Aorta (tissue), 5 donors: ENCODE measurements at places on chromosomes 4 and X.

DNA sequence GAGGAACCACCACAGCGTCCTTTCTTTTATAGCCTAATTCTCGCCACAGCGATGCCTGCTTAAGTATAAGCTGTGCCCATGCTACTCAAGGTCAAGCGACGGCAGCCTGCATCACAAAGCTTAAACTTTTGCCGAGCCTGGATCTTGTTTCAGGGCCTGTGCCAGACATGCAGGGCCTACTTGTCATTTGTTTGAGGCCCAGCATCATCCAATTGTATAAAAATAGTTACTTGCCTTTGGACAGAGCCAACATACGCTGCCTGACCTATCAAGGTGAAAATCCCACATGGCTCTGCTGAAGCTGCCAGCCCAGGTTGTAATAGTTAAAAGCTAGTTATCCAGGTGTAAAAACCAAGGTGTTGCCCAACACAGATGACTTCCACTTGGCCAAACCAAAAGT lies 107.1 kb downstream of the TMEM131L start:
- DNase-seq = no peak

DNA sequence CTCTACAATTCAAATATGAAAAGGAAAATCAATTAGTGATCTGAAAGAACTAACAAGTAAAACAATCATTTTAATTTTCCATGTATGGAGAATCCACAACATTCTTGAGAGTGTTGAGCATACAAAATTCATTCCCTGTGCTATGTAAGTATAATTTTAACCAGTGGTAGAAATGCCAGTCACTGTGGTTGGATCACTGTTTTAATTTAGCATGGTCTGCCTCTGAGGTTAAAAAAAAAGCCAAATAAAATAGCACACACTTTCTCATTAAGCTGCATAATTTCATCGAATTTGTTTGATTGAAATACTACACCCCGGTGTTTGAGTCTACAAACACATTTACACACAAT lies 185.5 kb upstream of the STS start:
- DNase-seq = no peak

- DNase-seq = no peak
Measured at GRCh38 chrX:22538580-22538979, 265.9 kb downstream of the CBLL2 start.

GRCh38 chr4:137952116-137952515 lies 290.0 kb downstream of the SLC7A11 start:
- DNase-seq = no peak

GRCh38 chr4:60259781-60260180 lies 940.3 kb upstream of the ADGRL3 start:
- DNase-seq = no peak

GRCh38 chr4:5662555-5662954 lies 45.8 kb downstream of the EVC2 start:
- DNase-seq = no peak

GRCh38 chrX:128973033-128973432 lies 550.3 kb downstream of the SMARCA1 start:
- DNase-seq = no peak

- no peak for DNase-seq
Measured at GRCh38 chr4:107220976-107221375, 184.9 kb upstream of the DKK2 start.

DNA sequence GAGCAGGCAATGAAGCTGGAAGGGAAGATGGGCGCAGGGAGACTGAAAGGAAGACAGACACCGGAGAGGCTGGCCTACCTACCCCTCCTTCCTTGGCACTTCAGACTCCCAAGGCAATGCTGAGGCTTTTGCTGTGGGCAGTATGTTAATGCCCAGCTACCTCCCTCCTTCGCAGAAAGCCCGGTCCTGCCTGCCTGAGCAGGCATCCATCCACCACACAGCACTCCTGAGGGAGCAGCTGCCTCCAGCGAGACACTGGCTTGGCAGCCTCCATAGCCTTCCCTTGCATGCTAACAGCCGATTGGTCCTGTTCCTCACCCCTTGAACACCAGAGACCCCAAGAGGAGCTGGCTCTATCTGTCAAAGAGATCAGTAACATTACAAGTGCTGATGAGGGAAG lies 14.4 kb downstream of the GABRQ start:
- DNase-seq = no peak

DNA sequence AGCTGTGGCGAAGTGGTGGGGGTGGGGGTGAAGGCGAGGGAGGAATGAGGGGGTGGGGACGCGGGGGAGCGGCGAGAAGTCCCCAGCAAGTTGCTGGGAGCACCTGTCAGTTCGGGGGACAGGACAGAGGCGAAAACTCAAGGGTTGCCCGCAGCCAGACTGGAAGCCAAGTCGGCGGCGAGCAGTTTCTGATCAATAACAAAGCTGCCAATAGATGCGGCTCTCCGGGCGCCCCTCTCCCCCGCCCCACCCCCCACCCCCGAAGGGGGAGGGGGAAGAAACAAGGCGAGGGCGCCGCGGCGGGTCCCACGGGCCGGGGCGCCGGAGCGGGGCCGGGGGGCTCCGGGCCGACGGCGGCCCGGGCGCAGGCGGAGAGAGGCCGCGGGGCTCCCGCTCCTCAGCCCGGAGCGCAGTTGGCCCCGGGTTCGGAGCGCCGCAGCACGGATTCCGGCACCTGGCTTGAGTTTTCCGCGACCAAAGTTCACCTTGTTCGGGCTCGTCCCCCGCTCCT lies 379 bp downstream of the PDGFC start:
- DNase-seq = peak; percentile 55

- no peak for DNase-seq
Measured at GRCh38 chr4:182758273-182758672, 158.9 kb downstream of the DCTD start.

DNA sequence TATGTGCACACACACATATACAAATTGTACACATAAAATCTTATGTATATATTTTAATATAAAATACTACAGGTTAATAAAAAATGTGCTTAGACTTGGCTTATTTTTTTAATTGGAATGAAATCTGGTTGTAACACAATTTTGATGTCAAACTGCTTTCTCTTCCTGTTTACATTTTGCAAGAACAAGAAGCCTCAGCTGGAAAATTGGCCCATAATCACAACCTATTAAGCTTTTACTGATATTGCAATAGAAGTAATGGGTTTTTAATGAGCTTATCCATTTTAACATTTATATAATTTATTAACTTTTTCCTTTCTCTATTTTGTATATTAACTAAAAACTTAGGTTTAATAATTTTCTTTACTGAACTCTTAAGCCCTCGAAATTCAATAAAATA lies 165.9 kb downstream of the PCDH10 start:
- DNase-seq = no peak

- DNase-seq = no peak
Measured at GRCh38 chr4:120622601-120623000, 299.9 kb downstream of the PRDM5 start.

DNA sequence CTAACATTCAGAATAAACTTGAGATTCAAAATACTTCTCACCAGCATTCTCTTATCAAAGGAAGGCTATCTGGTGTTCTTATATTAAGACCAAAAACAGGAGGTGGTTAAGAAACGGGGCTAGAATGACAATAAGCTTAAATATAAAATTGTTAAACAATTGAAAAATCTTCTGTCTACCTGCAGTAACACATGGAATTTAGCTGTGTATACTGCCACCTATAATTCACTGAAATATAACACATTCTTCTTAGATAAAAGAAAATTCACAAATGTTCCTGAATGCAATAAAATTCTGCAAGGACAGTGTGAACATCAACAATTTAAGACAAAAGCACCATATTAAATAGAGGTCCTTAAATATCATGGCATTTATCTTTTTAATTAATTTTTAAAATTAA lies 11.5 kb upstream of the PCDH10 start:
- no peak for DNase-seq

DNA sequence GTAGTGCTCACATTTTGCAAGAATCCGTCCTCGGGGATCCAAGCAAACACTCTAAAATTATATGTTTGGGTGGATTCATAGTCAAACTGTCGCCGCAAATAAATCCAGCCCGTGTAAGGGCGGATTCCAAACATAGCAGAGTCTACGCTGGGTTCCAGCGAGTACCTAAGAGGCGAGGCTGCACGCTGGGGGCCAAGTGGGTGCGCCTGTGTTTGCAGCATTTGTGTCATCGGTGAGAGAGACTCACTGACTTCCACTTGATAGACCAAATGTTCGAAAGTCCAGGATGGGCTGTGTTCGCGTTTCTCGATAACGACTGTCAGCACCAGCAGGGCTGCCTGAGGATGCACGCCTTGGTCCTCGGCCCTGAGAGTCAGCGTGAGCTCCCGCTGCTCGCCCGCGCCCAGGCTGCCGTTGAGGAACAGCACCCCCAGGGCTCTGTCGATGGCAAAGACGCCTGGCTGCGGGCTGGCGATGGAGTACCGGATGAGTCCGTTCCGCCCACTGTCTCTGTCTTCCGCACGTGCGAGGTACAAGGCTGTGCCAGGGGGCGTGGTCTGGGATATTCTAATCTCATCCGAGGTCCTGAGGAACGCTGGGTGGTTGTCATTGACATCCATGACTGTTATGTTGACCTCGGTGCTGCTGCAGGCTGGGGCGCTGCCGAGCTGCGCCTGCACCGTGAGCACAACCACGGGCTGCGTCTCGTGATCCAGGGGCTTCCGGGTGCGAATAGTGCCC lies 158.7 kb downstream of the DCHS2 start:
- no peak for DNase-seq

DNA sequence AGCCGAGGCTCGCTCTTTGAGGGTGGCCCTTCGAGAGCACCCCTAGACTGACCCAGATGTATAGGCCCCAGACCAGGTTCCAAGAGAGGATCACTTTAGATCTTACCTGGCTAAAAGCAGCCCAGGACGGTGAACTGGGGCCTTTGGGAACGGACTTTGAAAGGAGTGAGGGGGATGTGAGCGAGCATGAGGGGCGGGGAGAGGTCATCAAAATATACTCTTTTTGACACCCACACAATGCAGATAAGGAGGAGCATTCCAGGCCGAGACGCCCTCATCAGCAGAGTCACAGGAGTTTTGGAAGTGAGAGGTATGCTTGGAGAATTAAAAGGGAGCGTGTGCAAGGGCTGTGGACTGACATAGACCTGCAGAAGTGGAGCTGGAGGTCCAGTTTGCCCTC lies 528 bp downstream of the NSDHL start:
- no peak for DNase-seq

DNA sequence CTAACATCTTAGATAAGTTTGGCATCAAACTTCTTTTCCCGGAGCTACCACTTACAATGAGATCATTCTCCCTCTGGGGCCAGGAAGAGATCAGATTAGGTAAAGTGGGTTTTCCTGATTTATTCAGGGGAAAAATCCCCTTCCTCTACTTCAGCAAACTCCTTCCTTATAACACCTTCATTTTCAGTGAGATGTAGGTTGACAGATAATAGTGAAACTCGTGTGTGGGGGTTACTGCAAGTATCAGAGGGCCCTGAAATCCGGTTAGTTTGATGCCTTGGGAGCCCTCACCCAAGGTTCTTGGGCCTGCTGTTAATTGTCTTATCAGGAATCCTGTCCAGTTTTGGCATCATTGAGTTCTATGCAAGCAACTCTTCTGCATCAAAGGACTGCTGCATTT lies 10.8 kb downstream of the FTHL17 start:
- DNase-seq = no peak

DNA sequence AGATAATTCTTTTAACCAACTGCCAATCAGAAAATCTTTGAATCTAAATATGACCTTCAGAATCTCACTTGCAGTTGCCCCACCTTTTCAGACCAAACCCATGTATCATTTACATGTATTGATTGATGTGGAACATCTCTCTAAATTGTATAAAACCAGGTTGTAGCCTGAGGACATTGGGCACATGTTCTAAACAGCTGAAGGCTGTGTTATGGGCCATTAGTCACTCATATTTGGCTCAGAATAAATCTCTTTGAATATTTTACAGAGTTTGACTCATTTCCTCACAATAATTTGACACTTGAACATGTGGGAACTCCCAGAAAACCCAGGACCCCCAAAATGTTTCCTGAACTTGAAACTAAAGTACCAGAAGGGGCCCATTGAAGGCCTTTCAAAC lies 58.7 kb downstream of the UGT2B10 start:
- DNase-seq = no peak

DNA sequence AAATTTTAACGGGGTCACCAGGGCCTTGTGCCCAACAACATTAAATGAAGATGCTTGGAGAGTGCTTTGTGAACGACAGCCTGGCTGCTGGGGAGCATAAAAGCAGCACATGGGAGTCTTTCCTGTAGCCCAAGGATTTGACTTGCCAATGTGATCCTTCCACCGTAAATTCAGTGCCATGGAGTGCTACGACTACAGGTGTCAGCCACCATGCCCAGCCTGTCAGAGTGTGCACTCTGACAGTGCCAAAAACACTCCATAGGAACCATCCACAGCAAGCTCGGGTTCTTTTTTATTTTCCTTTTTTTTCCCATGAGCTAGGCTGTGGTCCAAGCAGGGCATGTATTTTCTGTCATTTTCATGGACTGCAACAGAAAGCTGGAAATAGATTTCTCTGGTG lies 156.9 kb downstream of the NLGN4X start:
- DNase-seq = no peak

GRCh38 chr4:119632216-119632615 lies 3.6 kb upstream of the PDE5A start:
- DNase-seq = no peak

DNA sequence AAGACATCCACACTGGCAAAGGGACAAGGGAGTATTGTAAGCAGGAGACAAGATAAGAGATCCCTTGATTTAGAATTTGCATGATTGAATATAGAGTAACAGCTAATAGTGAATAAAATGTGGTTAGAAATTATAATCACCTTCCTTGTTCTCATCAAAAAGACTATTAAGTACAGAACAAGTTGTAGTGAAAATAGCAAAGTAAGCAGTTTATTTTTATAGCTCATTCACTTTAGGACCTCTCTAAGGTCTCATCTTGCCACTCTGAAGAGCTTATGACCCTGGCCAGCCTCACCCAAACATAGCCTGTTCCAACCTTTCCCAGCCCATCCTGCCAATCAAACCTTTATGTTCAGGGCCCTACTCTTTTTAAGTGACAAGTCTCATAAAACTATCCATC lies 30.6 kb downstream of the MID2 start:
- no peak for DNase-seq

- DNase-seq = no peak
Measured at GRCh38 chrX:29435396-29435795, 780.0 kb upstream of the MAGEB2 start.

GRCh38 chr4:5292101-5292500 lies 240.8 kb downstream of the STK32B start:
- DNase-seq = no peak

DNA sequence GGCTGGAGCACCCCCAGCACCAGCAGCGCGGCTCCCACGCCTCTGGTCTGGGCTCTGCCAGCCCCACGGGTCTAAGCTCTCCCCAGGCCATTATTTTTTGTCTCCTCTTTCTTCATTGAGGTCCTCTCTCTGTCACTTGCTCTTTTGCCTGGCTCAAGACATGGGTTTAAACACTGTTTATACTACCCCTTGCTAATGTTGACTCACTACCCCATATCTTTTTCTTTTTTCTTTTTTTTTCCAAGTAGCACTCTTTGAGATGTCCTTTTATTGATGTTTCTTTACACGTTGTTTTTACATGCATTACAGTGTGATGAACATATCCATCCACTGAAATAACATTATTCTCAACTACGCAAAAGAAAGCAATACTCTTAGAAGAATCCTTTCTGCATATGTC lies 1.7 kb upstream of the ERVMER34-1 start:
- DNase-seq = no peak

GRCh38 chr4:184806711-184807110 lies 19.1 kb downstream of the ACSL1 start:
- no peak for DNase-seq
